T-helper 17 cell (primary cell): ENCODE measurements at places on chromosomes 11 and 22. TPM values are rescaled to one million over a fixed set of nuclear protein-coding genes. Genes with fewer than 3 reads are reported as not detected.

The NNMT gene
- total RNA-seq, result not detected

The HEPN1 gene
- total RNA-seq, result not detected

The ART5 gene
- not detected for total RNA-seq

The AAMDC gene
- 5.2 TPM for total RNA-seq

The PRRG4 gene
- 0.07 TPM for total RNA-seq

The GLYATL1 gene
- total RNA-seq, result not detected

DNA sequence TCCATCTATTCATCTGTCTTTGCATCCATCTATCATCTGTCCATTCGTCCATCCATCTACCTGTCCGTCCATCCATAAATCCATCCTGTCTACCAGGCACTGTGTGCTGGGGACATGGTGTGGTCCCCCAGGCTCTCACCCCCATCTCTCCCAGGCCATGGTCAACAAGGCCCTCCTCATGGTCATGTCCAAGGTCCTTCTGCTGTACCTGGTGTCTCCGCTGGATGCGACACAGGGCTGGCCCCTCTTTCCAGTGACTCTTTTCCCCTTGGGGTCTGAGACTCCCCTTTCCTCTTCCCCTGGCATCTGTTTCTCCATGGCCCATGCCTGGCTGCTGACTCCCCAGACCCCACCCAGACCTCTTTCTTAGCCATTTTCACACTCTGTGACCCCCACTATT lies 4.5 kb downstream of the IGLL1 start:
- no peak for DNase-seq
- peaks cover 6% of the 10 kb centered on the region for H3K4me1 ChIP-seq
- H3K27ac ChIP-seq, result peak overlapping the region; percentile 62
- peaks cover 35% of the 10 kb centered on the region for H3K27me3 ChIP-seq
- H3K36me3 ChIP-seq, result peaks cover 8% of the 10 kb centered on the region

- H3K4me3 ChIP-seq, result no peak overlapping the region
- peaks cover 11% of the 10 kb centered on the region for H3K27me3 ChIP-seq
- no peak overlapping the region for H3K27ac ChIP-seq
Measured at GRCh38 chr22:50684986-50685385, 12.4 kb downstream of the SHANK3 start.

DNA sequence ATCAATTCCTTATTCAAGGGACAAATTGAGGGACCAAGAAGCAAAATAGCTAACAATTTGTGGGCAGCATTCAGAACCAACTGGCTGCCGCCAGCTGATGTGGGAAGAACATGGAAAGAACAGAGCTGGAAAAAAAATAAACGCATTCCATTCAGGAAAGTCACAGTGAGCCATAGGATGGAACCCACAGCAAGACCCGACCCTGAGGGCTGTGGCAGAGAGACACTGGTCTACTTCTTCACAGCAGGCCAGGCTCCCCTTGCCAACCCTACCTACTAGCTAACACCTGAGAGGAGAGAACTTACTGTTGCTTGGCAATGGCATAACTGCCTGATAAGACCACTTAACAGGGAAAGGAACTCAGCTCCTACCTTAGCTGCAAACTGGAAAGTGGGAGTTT lies 123.5 kb upstream of the APOA1 start:
- H3K27me3 ChIP-seq, result no peaks in the 10 kb centered on the region
- no peaks in the 10 kb centered on the region for H3K36me3 ChIP-seq
- H3K4me3 ChIP-seq, result peak overlapping the region; percentile 56
- no peak for DNase-seq
- H3K4me1 ChIP-seq, result peaks cover 35% of the 10 kb centered on the region

- no peaks in the 10 kb centered on the region for H3K27me3 ChIP-seq
- H3K36me3 ChIP-seq, result no peaks in the 10 kb centered on the region
- H3K27ac ChIP-seq, result no peak overlapping the region
- H3K4me3 ChIP-seq, result no peak overlapping the region
- no peak for DNase-seq
Measured at GRCh38 chr11:26849036-26849435, 127.2 kb upstream of the SLC5A12 start.

DNA sequence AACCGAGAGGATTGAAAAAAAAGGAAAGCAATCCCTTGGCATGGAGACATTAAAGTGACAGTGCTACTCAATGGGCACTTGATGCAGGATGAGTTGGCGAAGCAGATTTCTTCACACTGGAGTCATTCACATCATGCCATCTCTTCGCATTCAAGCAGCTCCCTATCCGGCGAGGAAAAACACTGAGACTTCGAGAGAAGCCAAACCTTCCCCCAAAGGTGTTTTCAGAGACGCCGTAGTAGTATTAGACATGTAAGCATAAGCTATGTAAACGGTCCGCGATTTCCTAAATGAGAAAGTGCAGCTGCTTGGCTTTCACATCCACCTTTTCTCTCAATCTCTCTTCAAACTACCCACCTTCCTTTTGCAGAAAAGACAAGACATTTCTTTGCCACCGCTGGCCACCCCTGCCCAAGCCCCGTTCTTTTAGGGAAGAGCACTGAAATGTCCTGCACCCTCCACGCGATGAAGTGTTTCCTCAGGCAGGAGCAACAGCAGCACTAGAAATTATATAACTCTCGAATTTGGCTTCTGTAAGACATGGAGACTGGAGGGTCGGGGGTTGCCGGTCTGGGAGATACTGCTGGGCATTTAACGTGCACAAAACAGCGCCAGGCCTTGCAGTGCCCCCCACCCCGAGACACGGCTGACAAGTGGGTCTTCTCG lies at the start of gene DLG2:
DLG2 (minus strand) TSS at position 13 of the 666 bp plus-strand sequence.
- peaks cover 6% of the 10 kb centered on the region for H3K36me3 ChIP-seq
- H3K4me1 ChIP-seq, result peaks cover 25% of the 10 kb centered on the region
- DNase-seq, result no peak
- peak within 1 kb of the TSS; percentile 98 for H3K4me3 ChIP-seq
- peaks cover 4% of the 10 kb centered on the region for H3K27me3 ChIP-seq
- H3K27ac ChIP-seq, result peak within 1 kb of the TSS; percentile 99

DNA sequence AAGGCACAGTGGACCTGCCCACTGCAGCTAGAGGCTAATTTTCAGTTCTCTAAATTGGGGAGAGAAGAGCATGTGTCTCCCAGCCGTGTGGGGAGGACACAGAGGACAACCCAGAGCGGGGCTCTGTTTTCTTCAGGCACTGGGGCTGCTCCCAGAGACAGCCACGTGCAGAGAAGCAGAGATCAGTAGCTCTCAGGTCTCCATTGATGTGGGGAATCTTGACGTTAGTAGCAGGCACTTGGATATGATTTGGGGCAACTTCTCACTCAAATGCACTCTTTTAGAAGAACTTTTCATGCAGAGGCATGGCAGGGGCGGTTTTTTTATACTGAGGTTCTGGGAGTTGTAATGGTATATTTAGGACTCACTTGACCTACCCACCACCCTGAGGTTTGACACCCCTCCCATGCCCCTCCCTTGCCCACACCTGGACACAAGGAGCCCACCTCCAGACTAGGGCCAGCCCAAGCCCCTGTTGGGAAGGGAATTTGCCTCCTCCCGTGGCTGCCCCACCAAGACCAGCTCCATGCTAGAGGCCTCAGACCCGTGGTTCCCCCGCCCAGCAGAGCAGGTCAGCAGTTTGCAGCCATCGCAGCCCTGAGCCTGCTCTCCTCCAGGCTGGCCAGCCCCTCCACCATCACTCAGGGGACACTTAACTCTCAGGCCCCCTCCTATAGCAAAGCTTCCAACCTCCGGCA lies 94.2 kb upstream of the RTL6 start:
- H3K4me3 ChIP-seq, result no peak overlapping the region
- peaks cover 8% of the 10 kb centered on the region for H3K36me3 ChIP-seq
- peaks cover 8% of the 10 kb centered on the region for H3K4me1 ChIP-seq
- H3K27me3 ChIP-seq, result peaks cover 51% of the 10 kb centered on the region
- no peak overlapping the region for H3K27ac ChIP-seq
- no peak for DNase-seq
